Muscle of leg (tissue), 16 donors: ENCODE measurements at places on chromosomes 13 and 19. TPM values are rescaled to one million over a fixed set of nuclear protein-coding genes. Genes with fewer than 3 reads are reported as not detected.

The CHAMP1 gene
- 6.8 TPM for total RNA-seq

The CEACAM1 gene
- total RNA-seq, result 0.62 TPM

The SERTAD3 gene
- total RNA-seq, result 45.5 TPM

The UHRF1 gene
- total RNA-seq, result 19.2 TPM

- DNase-seq, result no peak
Observed at GRCh38 chr13:95023405-95023804, 277.8 kb downstream of the ABCC4 start.

GRCh38 chr19:17405250-17406045 is at the start of gene BST2:
BST2 (minus strand) TSS chr19:17405630; CDS start chr19:17405575, 55 bp downstream.
- DNase-seq, result peak; percentile 74

DNA sequence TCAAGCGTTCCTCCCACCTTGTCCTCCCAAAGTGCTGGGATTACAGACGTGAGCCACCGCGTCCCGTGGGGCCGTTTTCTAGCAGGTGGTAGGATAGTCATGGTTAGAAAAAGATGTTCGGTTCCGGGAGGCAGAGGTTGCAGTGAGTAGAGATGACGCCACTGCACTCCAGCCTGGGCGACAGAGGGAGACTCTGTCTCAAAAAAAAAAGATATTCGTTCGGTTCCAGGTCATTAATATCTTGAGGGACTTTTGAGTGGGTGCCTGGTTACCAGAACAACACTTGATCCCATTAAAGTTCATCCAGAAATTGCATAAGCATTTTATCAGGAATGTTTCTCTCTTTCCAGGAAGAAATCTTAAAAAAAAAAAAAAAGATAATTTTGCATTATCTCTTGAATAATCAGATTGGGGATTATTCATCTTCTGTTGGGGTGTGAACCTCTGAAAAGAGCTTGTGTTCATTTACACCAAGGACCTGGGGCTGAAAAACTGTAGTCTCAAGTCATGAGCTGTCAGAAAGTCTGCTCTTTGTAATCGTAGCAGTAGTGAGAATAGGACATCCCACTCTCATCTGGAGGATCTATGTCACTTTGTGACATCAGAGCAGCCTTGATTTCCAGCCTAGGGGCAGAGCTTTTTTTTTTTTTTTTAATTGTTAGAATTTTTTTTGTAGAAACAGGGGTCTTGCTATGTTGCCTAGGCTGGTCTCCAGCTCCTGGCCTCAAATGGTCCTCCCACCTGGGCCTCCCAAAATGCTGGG is 1.0 kb upstream of the ETHE1 start:
- DNase-seq, result peak; percentile 65

DNA sequence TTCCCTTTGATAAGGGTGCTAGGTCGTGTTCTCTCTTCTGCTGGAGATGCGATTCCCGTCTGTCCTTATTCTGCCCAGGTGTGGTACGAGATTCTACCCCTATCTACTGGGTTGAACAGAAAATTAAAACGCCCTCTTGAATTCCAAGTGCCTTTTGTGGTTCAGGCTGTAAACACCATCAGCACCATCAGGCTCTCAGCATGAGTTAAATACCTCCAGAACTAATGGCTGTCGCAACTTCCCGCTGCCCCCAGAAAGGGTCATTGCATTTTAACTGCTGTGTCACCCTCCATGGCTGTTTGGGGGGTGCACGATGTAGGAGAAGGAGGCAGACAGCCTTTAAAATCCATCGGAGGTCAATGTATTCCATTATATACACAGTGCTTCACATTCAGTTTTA is 177.4 kb downstream of the OXGR1 start:
- DNase-seq, result no peak

DNA sequence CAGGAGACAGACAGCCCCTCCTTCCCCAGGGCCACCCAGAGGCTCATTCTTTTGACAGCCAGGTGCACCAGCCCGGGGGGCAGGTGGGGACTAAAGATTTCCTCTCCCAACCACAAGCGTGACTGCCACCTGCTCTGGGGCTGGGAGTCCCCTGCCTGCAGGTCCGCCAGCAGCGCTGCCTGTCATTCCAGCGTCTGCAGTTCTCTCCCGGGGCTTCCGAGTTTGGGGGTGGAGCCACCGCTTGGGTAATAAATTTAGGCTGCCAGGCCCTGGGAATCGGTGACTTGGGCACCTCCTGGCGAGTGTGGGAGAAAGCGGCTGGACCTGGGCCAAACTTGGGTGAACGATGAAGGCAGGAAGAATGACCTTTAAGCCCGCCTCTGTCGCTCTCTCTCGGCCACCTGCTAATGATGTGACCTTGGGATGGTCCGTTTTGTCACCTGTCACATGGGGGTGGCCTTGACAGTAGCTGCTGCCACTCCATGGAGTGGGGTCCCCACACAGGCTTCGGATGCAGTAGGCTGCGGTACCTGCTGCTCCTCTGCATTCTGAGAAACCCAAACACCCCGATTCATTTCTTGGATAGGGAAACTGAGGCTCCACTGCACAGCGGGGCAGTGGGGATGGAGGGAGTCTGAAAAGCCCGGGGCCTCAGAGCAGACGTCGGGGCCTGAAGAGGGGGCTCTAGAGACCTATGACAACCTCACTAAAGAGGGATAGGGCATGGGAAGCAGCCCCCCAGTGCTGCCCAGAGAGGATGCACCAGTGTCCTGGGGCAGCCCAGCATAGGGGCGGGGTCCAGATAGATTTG is 12.8 kb downstream of the FUT6 start:
- peak; percentile 69 for DNase-seq

- no peak for DNase-seq
Observed at GRCh38 chr13:104014803-104015645, 948.8 kb upstream of the SLC10A2 start.

- no peak for DNase-seq
Observed at GRCh38 chr13:78239714-78240113, 321.1 kb upstream of the EDNRB start.
